ENCODE measurements at places on chromosomes 7 and 10.

- DNase-seq = no peak
Measured at GRCh38 chr10:79424221-79425073, 21.0 kb downstream of the ZCCHC24 start.

DNA sequence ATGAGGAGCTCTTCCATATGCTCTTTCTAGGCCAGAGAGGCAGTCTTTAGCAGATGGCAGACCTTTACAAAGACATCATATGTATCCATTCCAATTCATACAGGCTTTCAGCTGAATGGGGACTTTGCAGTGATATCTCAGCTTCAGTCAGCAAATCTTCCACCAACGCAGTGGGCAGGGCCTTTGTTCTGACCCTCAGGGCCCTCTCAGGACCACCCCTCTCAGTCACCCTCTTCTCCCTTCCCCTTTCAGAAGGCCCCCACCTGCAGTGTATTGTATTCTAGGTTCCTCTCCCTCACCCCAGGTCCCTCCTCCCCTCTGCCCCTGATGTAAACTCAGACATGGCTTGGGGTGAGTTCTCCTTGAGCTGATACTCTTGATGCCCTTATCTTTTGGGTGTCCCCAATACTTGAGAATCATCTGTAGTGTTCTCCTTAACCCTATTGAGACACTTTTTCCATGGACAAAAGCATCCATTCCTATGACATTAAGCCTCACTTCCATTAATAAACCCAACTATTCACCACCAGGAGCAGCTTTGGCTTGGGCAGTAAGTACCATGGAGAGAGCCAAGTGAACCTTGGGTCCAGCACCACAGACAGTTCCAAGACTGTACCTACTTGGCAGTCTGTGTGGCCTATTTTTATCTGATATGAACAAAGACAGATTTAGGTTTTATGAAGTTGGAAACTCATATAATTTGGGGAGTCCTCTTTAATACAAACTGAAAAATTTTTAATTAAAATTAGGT lies 62.7 kb downstream of the ADCYAP1R1 start:
- DNase-seq = no peak

- no peak for DNase-seq
Measured at GRCh38 chr7:40474790-40475680, 340.2 kb downstream of the SUGCT start.

- DNase-seq = no peak
Measured at GRCh38 chr7:77348371-77348813, 67.8 kb downstream of the GSAP start.

DNA sequence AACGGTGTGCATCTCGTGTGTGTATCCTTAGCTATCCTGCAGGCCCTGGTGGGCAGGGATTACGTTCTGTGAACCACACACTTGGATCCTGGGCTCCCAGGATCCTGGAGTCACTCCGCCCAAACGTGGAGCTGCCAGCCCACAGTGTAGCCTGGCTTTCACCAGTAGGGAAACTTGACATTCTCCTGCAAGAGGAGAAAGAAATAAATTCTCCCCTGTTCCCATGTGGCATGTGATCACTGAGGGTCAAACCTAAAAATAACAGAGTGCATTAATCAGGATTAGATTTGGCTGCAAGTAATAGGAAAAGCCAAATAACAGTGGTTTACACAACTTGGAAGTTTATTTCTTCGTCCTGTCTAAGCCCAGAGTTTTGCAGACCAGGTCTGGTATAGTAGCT lies 32.3 kb downstream of the PALD1 start:
- DNase-seq = no peak

GRCh38 chr10:97887399-97887798 lies 37.8 kb downstream of the GOLGA7B start:
- DNase-seq = no peak

GRCh38 chr10:12868229-12868628 lies 133.3 kb downstream of the CCDC3 start:
- no peak for DNase-seq

DNA sequence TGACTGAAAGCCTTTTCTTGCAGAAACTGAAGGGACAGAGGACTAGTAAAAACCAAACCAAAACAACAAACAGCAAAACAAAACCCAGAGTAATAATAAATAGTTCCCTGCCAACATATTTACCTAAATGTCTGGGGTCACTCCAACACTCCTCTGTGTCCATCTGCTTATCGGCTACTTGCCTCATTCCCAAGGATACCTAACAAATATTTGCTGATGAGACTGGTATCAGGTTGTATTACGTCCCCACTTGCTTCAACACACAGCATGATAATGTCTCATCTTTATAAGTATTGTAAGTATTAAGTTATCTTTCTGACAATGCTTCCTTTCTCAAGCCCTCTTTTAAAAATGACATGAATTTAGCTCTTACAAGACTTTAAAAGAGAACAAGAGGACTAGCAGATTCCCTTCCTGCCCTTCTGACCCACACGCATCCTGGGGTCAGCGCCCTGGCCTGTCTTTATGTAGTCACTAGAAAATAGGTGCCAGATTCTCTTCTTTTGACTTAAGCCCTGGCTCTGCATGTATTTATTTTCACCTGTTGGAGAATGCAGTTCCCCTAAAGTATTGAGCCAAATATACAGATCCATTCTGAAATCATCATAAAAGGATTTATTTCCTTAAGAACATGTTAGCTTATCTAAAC lies 110.2 kb downstream of the SEM1 start:
- no peak for DNase-seq

GRCh38 chr7:67654642-67655041 lies 658.0 kb downstream of the TYW1 start:
- no peak for DNase-seq

GRCh38 chr7:106019470-106019820 lies 56.4 kb downstream of the CDHR3 start:
- no peak for DNase-seq

DNA sequence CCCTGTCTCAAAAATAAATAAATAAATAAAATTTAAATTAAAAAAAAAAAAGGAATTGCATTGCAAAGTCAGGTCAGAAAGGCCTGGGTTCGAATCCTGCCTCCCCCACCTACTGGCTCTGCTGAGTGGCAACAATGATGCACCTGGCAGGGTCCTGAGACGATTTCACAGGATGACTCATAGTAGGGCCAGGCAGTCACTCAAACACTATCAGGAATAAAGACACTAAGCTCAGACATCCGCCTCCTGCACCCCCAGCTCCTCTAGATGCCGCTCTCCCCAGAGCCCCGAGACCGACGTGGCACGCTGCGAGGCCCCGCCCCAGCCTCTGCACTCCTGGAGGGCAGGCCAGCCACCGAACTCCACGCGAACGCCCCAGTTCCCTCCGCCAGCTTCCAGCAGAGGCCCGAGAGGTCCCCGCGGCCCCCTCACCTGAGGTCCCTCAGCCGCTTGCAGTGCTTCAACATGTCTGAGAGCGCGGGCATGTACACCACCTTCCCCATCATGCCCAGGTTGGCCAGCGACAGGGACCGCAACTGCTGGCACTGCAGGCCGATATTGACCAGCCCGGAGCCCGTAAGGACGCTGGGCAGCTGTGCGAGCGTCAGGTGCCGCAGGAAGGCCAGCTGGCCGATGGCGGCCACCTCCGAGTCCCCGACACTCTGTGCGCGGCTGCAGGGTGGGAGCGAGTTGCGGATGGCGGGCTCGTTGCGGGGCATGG lies 76.6 kb upstream of the TNRC18 start:
- DNase-seq = no peak

- no peak for DNase-seq
Measured at GRCh38 chr7:107560898-107561516, 2.7 kb downstream of the COG5 start.

- DNase-seq = no peak
Measured at GRCh38 chr10:71649631-71650030, 69.9 kb downstream of the C10orf105 start.

- no peak for DNase-seq
Measured at GRCh38 chr7:126529254-126529653, 723.5 kb downstream of the GRM8 start.

GRCh38 chr7:46490406-46490805 lies 569.3 kb upstream of the IGFBP3 start:
- no peak for DNase-seq

GRCh38 chr10:91684841-91685240 lies 52.0 kb upstream of the PPP1R3C start:
- DNase-seq = no peak

DNA sequence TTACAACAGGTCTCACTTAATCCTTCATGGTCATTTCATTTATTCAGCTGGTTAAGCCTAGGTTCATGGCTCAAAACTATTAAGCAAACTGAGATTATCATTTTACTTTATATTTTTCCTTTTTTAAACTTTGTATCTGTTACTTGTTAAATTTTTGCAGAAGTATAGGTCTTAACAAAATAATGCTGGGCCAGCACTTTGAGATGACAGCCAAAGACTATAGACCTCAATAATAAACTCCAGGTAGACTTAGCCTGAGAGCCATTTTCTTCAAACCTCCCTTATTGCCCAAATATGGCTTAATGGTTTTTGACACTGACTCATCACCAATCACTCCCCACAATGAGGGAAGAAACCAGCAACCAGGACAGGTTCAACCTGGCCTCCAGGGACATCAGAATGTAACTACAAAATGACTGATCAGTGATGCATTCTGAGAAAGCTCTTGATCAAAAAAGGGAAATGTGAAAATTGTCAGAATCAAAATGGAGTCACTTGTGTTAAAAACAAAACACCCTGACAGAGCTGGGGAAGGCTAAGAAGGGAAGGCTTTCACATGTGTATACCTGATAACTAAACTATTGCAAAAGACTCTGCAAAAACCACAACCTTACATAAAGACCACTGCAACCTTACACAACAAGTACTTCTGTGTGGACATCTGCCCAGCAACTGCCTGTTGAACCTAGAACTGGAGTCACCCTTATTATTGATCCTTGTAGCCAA lies 2.1 kb upstream of the CCDC126 start:
- no peak for DNase-seq

- no peak for DNase-seq
Measured at GRCh38 chr7:101719123-101719470, 90.0 kb upstream of the MYL10 start.

DNA sequence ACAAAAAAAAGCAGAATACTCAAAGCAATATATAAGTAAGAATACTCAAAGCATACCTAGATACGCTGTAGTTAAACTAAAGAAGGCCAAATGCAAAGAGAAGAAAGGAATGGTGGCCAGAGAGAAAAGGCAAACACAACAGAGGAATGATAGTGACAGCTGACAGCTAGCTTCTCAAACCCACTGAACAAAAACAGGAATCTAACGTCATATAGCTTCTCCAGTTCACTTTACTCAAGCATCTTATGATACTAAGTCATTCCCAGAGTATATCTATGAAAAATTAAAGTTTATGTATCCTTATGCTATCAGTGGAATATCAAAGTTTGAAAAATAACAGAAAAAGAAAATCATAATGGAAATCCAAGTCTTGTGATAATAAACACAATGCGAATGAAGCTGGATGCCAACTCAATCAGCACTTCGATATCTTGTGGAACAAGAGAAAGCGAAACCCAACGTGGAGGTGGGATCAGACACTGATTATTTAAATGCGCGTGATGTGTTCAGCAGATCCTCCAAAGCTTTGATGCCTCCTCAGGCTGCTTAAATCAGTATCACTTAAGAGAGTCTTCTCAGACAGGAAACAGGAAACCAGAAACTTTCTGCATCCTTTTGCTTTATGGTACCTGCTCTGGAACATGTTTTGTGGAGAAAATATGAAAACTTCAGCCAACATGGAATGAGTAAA lies 102.8 kb downstream of the PIP4K2A start:
- DNase-seq = no peak

GRCh38 chr7:3309140-3309539 lies 8.1 kb downstream of the SDK1 start:
- DNase-seq = no peak

DNA sequence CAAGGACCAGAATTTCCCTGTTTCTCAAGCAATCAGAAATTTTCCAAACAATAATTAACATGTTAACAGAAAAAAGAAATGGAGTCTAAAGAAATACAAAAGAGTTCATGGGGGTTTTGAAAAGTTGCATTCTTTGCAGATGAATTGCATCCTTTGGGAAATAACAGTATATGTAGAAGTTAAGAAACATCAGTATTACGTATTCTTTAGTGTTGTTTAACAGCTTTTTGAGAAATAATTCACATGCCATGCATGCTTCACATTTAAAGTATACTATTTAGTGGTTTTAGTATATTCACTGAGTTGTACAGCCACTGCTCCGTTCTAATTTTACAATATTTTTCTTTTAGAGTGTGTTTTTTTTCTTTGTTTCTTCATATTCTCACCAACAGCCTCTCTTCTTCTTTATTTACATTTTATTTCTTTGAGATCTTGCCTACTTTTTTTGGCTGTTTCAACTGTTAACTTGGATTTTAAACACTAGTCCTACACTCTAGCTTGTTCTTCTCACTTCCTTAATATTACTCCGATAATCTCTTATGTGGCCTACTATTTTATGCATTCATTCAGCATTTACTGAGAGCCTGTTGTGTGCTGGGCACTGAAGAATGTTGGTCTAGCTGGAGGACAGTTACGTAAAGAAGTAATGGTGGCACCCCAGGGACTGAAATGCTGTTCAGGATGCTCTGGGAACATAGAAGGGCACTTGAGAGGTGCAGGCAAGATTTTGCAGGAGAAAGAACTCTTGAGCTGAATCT lies 330.1 kb downstream of the EXOC4 start:
- no peak for DNase-seq

- no peak for DNase-seq
Measured at GRCh38 chr7:128900237-128900636, 10.3 kb downstream of the KCP start.

- no peak for DNase-seq
Measured at GRCh38 chr10:62554632-62555199, 180.5 kb downstream of the ZNF365 start.

- DNase-seq = no peak
Measured at GRCh38 chr7:52838981-52839411, 196.4 kb upstream of the POM121L12 start.

DNA sequence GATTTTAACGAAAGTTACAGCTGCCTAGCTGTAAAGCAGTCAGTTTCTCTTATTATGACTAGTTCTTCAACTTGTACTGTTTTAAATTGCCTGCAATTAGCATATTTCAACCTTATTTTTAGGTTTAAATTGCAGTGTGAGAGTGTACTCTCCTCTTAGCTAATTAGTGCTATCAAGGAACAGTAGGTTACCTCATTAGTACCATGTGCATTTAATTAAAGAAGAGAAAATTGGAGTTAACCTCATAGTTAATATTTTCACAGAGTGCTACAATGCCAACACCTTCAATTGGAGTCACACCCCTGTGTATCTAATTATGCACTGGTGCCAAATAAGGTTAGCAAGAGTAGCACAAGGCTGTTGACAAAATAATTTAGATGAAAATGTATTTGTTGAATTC lies 154.6 kb downstream of the FOXP2 start:
- no peak for DNase-seq
